Sciatic nerve (tissue), 2 donors: ENCODE measurements at places on chromosomes 3 and 15.

DNA sequence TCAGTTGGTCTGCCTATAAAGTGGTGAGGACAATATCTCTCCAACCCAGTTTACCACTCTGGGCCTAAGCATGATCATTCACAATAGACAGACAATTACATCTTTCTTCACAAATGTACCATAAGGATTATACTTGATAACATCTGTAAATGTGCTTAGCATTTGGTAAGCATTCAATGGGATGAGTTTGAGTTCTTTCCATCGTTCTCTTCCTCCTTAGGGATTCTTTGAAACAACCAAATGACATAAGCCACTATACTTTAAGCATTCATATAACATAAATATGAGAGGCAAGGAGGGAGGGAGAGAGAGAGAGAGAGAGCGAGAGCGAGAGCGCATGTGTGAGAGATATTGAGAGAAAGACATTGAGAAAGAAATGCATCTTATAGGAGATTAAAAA, 303.3 kb upstream of the CBLB start:
- no peak for DNase-seq

DNA sequence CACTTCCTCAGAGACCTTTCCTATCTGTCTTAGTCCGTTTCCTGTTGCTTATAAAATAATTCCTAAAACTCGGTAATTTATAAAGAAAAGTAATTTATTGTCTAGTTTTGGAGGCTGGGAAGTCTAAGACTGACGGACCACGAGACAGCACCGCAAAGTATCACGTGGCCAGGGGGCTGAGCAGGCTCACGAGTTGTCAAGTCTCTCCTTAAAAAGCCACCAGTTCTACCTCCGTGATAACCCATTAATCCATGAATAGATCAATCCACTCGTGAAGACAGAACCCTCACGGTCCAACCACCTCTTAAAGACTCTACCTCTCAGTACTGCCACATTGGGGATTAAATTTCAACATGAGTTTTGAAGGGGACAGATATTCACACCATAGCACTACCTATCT, 821 bp downstream of the LINS1 start:
- DNase-seq, result no peak

DNA sequence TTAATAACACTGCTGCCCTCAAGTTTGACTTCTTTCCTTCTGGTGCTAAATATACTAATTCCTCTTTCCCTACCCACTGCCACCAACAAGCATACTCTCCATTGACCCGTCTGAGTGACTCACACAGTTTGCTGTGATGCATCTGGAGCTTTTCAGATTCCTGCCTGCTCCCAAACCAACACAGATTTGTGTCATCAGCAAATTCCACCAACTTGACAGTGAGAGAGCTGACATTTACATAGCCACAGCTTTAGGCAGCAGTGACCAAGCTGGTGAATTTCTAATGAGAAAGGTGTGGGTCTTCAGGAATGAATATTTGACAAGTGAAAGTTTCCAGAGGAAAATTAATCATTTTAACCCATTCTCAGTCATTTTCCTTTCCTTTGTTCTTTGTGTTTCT, 96.5 kb upstream of the PRICKLE2 start:
- DNase-seq, result no peak

- DNase-seq, result no peak
These were observed 76.8 kb upstream of the C15orf61 start for GRCh38 chr15:67444100-67444499.

GRCh38 chr15:101458158-101458900, 31.2 kb downstream of the PCSK6 start:
- peak; percentile 44 for DNase-seq

DNA sequence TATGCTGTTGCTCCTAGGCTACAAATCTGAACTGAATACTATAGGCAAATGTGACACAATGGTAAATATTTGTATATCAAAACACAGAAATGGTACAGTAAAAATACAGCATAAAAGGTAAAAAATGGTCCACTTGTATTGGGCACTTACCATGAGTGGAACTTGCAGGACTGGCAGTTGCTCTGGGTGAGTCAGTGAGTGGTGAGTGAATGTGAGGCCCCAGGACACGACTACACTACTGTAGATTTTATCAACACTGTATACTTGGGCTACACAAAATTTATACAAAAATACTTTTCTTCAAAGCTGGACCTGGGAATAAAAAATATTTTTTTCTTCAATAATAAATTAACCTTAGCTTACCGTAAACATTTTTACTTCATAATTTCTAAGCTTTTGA, 41.6 kb upstream of the DUT start:
- no peak for DNase-seq

DNA sequence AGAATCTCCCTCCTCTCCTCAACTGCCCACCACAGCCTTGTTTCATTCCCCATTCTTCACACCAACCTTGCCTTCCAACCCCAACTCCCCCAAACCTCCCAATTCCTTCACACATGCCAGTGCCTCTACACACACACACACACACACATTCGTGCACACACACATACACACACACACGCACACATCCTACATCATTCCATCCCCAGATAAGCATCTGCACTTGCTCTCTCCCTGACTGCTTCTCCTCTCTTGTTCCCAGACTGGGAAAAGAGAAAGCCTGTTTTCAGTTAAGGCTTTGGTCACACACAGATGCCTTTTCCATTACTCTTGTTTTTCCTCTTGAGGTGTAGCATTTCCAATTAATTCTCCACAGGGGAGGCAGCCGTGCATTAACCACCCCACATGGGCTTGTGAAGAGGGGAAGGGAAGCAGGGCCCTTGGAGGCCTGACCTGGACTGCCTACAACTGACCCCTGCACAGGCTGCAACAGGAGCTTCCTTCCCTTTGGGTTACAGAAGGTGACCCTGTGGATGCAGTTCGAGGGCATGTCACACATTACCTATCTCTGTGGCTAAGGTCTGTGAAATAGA, 32.0 kb upstream of the BOC start:
- no peak for DNase-seq

DNA sequence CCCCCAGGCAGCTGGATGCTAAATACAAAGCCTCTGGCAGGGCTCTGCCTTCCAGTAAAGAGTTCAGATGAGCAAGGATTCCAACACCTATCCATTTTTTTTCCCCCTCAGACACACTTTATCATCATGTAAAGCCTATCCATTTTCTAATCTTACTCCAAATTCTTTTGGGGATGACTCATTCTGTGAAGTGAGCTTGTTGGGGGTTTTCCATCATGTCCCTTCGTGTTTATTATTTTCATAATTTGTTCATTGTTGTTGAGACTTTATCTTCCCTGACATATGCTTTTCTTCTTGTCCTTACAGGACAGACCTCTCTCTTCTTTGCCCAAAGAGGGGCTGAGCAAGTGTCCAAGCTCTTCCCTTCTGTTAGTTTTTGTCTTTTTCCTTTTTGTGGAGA, 34.7 kb upstream of the SH3BP5 start:
- no peak for DNase-seq

DNA sequence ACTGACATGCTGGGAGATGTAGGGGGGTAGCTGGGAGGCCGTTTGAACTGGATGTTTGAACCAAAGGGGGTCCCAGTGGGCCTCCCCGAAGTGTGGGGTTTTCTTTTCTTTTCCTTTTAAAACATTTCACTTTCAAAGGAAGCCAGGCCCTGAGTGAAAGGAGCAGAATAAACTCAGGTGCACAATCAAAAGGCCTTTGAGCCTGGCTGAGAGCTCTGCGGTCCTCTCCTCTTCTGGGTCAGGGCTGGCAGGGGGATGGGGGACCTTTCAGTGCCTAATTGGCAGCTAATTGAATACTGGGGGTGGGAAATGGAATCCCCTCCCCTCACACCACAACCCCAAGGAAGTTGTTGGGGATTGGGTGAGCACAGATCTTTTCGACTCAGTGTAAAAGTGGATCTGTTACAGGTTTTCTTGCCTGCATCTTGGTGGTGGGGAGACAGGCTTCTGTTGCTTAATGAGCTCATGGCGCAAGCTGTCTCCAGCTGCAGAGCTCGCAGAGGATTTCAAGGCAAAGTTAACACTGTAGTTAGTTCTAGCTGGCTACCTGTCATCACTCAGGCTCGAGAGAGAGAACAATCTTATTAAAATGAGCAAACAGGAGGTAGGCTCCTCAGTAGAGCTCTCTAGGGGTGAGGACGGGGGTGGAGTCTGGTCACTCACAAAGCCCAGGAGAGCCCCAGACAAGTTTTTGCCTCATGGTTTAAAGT, 132.6 kb downstream of the RAB11A start:
- no peak for DNase-seq

DNA sequence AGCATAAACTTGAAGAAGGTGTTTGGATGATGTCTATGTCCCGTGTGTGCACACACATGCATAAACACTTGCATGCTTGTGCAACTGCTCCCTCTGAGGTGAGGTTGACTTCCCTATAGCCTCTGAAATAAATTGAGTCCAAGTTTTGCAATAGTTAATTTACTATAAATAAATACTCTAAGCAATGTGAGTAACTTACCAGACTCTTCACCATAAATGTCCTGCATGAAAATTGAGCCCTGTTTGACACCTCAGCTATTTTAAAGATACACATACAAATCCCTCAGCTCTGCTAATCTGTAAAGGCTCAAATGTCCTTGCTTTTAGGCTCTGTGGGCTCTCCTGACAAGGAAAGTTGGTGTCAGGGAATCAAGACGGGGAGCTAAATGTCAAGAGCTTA, 37.1 kb downstream of the GJD2 start:
- DNase-seq, result no peak

GRCh38 chr3:126448893-126449180, 26.9 kb downstream of the ZXDC start:
- DNase-seq, result no peak

DNA sequence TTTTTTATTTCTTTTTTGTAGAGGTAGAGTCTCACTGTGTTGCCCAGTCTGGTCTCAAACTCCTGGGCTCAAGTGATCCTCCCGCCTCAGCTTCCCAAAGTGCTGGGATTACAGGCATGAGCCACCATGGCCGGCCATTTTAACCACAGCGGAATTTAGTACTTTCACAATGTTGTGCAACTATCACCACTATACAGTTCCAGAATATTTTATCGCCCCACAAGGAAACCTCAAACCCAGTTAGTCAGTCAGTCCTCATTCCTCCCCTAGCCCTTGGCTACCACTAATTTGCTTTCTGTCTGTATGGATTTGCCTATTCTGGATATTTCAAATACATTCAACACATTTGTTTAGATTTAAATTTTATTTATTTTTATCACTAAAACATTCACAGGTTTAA, 15.5 kb upstream of the HOMER2 start:
- no peak for DNase-seq

- DNase-seq, result peak; percentile 76
These were observed 22.2 kb downstream of the UACA start for GRCh38 chr15:70741107-70741531.

DNA sequence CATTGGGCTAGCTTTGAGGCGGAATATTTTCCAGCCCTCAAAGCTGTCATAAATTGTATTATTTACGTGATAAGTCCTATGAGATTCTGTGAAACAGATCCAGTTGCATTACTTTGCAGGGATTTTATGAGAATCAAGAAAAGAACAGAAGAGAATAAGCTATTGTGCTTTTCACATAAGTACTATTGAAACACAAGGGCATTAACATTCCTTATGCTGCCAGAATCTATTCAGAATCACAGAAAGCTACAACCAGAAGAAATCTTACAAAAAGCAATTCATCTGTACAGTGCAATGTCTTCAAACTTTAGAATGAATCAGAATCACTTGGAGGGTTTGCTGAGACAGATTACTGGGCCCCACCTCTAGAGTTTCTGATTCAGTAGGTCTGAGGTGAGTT, 10.6 kb upstream of the CACNA1D start:
- DNase-seq, result no peak

- no peak for DNase-seq
These were observed 46.2 kb downstream of the NEK11 start for GRCh38 chr3:131072845-131073244.

DNA sequence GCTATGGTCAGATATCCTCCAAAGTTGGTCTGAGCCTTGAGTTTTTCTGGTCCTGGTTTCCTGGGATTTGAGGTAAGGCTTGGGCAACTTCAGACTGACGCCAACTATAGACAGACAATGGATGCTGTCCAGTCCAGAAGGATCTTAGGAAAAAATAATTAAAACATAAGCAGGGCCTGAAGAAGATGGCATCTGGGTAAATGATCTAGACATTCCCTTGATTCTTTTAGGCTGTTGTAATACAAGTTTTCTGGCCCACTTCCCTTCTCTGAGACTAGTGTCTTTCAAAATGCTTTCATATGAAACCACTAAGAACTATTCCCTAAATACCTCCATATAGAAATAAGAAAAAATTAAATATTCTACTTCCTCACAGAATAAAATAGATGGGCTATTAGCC, 47.7 kb upstream of the PLXND1 start:
- DNase-seq, result no peak

GRCh38 chr15:31856581-31856980, 173.7 kb upstream of the CHRNA7 start:
- no peak for DNase-seq

- DNase-seq, result no peak
These were observed 49.5 kb downstream of the CRTC3 start for GRCh38 chr15:90579213-90579612.

GRCh38 chr3:148792516-148792915, 35.1 kb upstream of the CPB1 start:
- DNase-seq, result no peak

GRCh38 chr15:53658255-53658654, 101.2 kb downstream of the WDR72 start:
- no peak for DNase-seq

GRCh38 chr3:109685084-109686079, 348.0 kb upstream of the DPPA4 start:
- DNase-seq, result peak; percentile 71

DNA sequence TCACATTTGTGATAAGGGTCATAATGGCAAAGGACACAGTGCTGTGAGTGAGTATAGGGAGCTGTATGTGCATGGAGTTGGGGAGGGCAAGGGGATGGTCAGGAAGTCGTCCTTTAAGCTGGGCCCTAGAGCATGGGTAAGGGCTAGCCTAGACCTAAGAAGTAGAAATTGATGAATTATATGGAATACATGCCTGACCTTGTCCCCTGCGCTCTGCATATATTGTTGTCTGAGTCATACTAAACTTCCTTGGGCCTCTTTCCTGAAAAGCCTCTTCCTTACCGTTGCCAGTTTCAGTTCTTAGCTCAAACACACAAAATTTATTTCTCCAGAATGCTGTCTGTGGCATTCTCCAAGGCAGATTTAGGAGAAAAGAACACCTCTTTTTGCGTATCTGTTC, 4.6 kb downstream of the SNRK start:
- DNase-seq, result no peak

GRCh38 chr3:141500397-141500796, 13.6 kb downstream of the RASA2 start:
- no peak for DNase-seq

DNA sequence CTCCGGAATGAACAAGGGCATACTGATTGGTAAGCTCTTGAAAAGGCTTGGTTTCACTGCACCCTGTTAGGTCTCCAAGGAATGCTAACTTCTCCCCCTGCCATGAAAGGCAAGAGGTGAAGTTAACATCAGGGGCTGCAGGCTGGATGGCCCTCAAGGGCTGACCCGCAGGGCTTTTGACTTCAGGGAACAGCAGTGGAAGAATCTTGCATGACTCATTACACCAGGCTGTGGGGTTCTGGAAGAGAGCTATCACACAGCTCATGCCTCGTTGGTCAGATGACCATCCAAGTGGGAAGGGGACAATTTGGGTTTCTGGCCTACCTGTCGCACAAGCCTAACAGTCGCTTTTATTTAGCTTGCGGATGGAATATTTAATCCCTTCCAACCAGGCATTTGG, 23.6 kb upstream of the ATG7 start:
- DNase-seq, result no peak

GRCh38 chr3:32897001-32897601, 54.3 kb upstream of the CCR4 start:
- DNase-seq, result no peak

GRCh38 chr3:14475621-14476020, 64.5 kb downstream of the GRIP2 start:
- no peak for DNase-seq

- DNase-seq, result no peak
These were observed 544.5 kb downstream of the MFSD1 start for GRCh38 chr3:159346271-159346903.
